GM23248 (cell line): ENCODE measurements at places on chromosomes 1 and 21. TPM values are rescaled to one million over a fixed set of nuclear protein-coding genes. Genes with fewer than 3 reads are reported as not detected.

The TMEM269 gene
- not detected in 2 replicates for total RNA-seq

The PCAT6 gene
- total RNA-seq, result not detected in 2 replicates

GRCh38 chr1:164664127-164664526, 105.1 kb downstream of the PBX1 start:
- no peaks in the 10 kb centered on the region for H3K27me3 ChIP-seq
- H3K27ac ChIP-seq, result no peak overlapping the region
- H3K36me3 ChIP-seq, result no peaks in the 10 kb centered on the region
- H3K4me3 ChIP-seq, result no peak overlapping the region
- 0 out of 2 replicates have a peak, but pooled peaks cover 9% of the 10 kb centered on the region for H3K4me1 ChIP-seq

DNA sequence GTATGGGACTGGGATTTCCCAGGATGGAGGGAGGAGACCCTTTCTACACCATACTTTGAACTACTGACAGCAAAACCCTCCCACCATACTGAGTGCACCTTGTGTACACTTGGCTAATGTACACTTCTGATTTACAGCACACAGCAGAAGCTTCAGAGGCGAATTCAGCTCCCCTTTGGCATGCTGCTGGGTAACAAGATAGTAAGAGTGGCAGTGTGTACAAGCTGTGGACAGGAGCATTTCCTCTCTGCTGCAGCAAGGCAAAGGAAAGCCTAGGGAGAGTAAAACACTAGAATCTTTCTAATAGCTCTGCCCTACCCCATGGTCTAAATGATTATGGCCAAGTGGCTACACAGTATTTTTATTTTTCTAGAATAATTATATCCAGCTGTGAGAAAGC, 83.9 kb upstream of the ARTN start:
- no peak overlapping the region for H3K27ac ChIP-seq
- no peak for DNase-seq
- H3K4me1 ChIP-seq, result peaks cover 19% of the 10 kb centered on the region
- no peak overlapping the region for H3K4me3 ChIP-seq
- no peaks in the 10 kb centered on the region for H3K27me3 ChIP-seq

The CLCNKA gene
- not detected in 2 replicates for total RNA-seq

DNA sequence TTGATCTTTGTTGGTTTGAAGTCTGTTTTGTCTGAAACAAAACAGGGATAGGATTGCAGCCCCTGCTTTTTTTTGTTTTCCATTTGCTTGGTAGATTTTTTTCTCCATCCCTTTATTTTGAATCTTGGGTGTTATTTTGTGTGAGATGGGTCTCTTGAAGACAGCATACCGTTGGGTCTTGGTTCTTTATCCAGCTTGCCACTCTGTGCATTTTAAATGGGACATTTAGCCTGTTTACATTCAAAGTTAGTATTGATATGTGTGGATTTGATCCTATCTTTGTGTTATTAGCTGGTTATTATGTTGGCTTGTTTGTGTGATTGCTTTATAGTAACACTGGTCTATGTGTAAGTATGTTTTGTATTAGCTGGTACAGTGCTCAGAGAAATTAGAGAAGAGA, 40.9 kb downstream of the GIPC2 start:
- peaks cover 27% of the 10 kb centered on the region for H3K4me1 ChIP-seq
- no peaks in the 10 kb centered on the region for H3K27me3 ChIP-seq
- H3K27ac ChIP-seq, result no peak overlapping the region
- no peaks in the 10 kb centered on the region for H3K36me3 ChIP-seq

The KRTAP19-1 gene
- not detected in 2 replicates for total RNA-seq

The ZBTB18 gene
- total RNA-seq, result 9.2 and 10.0 TPM in 2 replicates

DNA sequence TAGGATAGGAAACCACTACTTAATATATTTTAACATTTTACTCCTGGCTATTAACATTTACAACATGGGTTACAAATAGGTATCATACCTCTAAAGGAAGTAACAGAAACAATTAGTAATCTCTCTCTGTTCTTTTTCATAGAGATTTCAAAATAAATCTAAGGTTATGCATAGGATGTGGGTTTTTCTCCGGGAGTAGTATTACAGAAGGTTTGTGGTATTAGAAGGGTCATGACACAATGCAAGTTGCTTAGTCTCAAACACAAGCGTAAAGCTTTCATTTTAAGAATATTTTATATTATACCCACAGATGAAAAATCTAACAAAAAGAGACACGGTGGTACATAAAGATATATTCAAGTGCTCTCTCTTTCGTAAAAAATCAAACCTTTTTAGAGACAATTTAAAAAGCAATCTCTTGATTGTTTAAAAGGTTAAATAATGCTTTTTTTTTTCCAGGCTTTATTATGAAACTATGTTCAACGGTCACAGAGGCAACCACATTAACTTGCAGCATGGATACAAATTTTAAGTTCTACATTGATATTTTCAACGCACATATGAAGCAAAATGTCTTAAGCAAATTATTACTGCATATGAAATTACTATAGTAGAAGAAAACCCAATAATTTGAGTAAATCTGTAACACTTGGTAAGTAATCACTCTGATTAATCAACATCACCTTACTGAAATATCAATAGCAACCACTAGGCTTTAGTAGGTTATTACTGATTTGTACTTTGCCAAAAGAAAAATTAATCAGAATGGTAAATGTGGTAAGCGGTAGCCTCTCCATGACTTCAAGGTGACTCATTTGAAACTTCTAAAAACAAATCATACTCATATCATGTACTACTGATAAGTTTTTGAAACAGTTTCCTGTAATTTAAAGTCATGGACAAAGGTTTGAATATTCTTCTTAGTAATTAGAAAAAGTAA, 97.4 kb upstream of the GFI1 start:
- no peaks in the 10 kb centered on the region for H3K27me3 ChIP-seq
- peak overlapping the region; percentile 12; the same call in 1 of the 2 replicates for H3K27ac ChIP-seq
- DNase-seq, result peak; percentile 70
- H3K36me3 ChIP-seq, result no peaks in the 10 kb centered on the region
- H3K4me1 ChIP-seq, result peaks cover 24% of the 10 kb centered on the region
- H3K4me3 ChIP-seq, result peak overlapping the region; percentile 6; the same call in 1 of the 2 replicates

DNA sequence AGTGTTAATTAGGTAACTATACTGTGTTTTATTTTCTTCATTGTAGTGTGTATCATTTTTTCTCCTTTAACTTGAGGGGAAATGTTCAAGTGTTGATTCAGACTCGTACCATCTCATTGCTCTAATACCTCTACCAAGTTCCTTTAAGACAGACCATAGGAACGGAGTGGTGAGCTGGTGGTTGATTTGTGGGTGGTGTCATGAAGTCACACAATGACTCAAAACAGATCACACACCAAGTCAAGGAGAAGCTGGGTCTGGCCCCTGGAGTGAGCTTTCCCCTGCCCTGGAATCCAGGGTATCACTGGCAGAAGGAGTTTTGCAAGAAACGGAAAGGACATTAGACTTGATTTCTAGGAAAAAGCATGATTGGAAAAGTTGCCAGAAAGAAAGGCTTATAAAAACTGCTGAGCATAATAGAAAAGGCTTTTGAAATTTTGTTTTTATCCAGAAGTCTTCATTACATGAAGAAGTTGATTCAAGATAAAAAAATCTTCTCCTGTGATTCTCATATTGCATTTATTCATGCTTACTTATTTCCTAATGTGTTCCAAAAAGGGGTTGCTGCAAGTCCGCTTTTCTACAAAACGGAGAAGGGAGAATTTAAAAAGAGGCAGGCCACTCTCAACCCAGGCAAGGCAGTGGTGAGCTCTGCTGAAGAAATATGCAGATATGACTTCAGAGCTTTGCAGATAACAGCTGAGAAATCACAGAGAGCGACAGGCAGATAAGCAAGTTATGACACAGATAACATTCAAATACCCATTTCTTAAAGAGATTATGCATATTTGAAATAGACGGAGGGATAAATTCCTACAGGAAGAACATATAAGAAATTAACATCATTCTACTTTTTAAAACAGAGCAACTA, 79.7 kb downstream of the TBX19 start:
- H3K4me3 ChIP-seq, result peak overlapping the region; percentile 9
- peak; percentile 76 for DNase-seq
- H3K36me3 ChIP-seq, result no peaks in the 10 kb centered on the region
- peaks cover 9% of the 10 kb centered on the region; the same call in 1 of the 2 replicates for H3K27me3 ChIP-seq
- H3K4me1 ChIP-seq, result peaks cover 15% of the 10 kb centered on the region
- peak overlapping the region; percentile 15; the same call in 1 of the 2 replicates for H3K27ac ChIP-seq

GRCh38 chr21:33767236-33767635, 124.9 kb downstream of the ITSN1 start:
- peak overlapping the region; percentile 1; the same call in 1 of the 2 replicates for H3K4me3 ChIP-seq
- peak; percentile 63 for DNase-seq
- no peaks in the 10 kb centered on the region for H3K27me3 ChIP-seq
- peaks cover 22% of the 10 kb centered on the region for H3K36me3 ChIP-seq
- H3K27ac ChIP-seq, result peak overlapping the region; percentile 46

DNA sequence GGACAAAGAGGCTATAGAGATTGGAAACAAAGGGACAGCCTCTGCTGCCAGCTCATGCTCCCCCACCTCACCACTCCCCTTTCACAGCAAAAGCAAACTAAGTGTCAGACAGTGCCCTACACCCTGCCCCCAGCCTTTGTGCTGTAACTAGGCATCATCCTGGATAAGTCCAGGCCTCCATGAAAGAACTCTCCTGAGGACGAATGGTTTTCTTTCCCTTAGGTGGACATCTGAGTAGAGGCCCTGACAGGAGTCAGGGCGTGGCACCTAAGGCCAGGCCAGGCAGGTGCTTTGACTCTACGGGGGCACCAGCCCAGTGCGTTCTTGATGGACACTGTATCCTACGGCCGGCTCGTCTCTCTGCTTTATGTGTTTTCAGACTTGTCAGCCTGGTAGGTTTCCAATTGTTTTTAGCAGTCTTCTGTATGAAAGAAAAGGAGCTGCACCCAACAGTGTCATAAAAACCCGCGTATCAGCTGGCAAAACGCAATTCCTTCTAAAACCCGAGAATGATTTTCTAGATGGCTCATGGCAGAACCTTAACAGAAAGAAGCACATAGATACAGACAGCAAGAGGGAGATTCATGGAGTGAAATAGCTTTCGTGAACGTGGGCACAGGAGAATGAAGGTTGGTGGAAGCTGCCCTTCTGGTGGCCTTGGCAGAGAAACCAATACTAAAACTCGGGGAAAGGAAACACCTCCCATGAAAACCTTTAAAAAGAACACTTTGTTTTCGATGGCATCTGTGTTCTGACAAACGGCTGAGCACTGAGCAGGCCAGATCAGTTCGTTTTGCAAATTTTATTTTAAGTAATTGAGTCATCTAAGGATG, 51.7 kb upstream of the AJAP1 start:
- no peak overlapping the region for H3K4me3 ChIP-seq
- no peaks in the 10 kb centered on the region for H3K4me1 ChIP-seq
- no peak overlapping the region for H3K27ac ChIP-seq
- H3K27me3 ChIP-seq, result no peaks in the 10 kb centered on the region
- no peaks in the 10 kb centered on the region for H3K36me3 ChIP-seq
- DNase-seq, result no peak

- H3K27ac ChIP-seq, result no peak overlapping the region
- no peak overlapping the region for H3K4me3 ChIP-seq
- peak; percentile 35 for DNase-seq
- H3K4me1 ChIP-seq, result peaks cover 5% of the 10 kb centered on the region
Measured at GRCh38 chr1:56837244-56837939, 17.2 kb upstream of the C8A start.
